ENCODE measurements at places on chromosomes 7 and 10.
A peak's percentile ranks its signal among the peaks of the same experiment; 100 is the strongest.

DNA sequence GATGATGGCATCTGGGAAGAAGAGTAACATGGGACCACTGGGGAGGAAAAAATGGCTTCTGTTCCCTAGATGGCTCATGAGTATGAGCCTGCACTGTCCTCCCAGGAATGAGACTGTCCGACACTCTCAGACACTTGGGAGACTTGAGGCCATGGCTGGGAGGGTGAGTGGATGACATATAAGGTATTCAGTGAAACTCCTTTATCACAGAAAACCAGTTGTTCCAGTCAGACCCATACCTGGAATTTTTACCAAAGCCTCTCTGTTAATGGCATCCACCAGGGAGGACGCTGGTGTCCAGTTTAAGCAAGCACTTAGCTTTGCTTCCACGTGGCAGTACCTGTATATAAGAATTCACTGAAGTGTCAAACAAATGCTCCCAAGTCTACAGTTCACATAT is 116.7 kb upstream of the C10orf90 start:
- DNase-seq: no peak

GRCh38 chr10:60644436-60645130 is 133.7 kb upstream of the CDK1 start:
- no peak for DNase-seq

DNA sequence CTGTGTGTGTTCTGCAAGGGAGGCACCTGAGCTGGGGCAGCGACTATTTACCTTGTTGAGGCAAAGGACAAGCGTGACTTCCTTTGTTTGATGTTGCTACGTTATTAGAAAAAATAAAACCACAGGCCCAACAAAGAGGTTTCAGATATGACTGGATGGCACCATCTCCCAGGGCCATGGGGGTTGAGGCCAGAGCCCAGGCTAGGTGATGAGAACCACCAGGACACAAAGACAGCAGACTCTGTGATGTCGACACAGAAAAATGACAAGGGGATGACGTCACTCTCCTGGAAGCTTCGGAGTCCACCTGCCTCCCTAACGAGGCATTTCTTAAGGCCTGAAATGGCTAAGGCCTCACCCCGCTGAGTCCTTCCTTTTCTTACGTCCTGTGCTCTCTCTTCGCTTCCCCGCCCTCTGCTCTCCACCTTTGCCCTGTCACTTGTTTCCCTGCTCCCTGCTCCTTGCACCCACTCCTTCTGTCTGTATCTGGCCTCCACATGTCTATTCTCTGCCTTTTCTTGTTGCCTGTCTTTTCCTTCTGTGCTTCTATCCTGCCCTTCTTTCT is 83.0 kb upstream of the ADRB1 start:
- peak; percentile 59 for DNase-seq

DNA sequence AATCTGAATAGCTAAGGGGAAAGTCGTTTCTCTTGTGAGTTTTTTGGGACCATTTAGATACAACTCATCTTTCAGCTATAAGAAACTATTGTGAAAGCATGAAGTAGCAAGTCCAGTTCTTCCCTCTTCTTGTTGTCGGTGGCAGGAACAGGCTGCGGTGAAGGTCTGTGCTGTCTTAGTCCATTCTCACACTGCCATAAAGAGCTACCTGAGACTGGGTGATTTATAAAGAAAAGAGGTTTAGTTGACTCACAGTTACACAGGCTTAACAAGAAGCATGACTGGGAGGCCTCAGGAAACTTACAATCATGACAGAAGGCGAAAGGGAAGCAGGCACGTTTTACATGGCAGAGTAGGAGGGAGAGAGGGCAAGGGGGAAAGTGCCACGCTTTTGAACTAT is 261.8 kb downstream of the GATA3 start:
- DNase-seq: no peak

DNA sequence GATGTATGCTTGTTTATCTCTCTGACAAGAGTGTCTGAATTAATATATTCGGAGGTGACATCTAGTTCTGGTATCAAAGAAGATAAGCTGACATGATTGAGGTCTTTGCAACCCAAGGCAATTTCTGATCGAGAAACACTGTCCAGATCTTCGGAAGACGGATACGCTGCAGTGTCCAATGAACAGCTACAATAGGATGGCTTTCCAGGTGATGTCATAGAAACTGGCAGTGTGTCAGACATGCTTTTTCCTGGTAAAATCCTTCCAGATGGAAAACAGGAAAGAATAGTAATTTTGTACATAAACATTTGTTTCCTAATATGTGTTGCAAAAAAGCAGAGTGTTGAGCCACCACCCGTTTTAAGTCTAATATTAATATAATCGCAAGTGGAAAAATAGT is 33.4 kb downstream of the VWDE start:
- no peak for DNase-seq
